Chondrocyte (in vitro differentiated cells): ENCODE measurements at places on chromosomes 4 and X. TPM values are rescaled to one million over a fixed set of nuclear protein-coding genes. Genes with fewer than 3 reads are reported as not detected.

DNA sequence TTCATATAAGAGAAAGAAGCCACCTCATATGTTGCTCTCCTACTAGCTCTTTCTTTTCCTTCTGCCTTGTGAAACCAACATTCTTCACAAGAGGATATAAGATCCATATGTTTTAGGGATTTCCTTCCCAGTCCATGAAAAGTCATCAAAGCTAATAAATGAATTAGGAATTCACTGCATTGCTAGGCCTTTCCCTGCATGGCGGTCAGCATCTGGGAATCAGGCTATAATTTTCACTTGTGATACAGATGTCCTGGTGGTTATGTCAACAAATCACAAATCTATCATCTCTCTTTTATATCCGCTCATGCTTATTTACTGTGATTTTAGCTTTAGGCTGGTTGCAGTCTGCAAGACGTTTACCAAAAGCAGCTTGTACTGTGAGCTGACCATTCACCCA, 510.0 kb downstream of the NLGN4X start:
- no peak for DNase-seq
- H3K27ac ChIP-seq: no peak overlapping the region
- H3K4me1 ChIP-seq: no peaks in the 10 kb centered on the region
- no peaks in the 10 kb centered on the region for H3K27me3 ChIP-seq

DNA sequence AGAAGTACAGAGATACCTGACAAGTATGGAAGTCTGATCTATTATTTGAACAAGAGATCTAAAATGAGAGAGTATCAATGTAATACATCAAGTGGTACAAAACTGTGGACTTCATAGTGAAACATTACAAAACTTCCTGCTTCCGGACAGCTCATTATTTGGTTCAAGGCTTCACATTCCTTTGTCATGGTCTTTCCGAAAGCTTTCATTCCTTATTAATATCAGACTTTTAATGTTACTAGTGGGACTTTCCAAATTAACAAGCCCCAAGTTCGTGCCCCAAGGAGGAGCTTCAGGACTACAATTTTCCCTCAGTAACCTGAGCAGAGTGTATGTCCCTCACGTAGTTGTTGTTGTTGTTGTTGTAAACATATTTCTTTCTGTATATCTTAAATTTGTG, 1.2 kb downstream of the CHIC2 start:
- no peak for DNase-seq
- H3K4me1 ChIP-seq: peaks cover 67% of the 10 kb centered on the region
- no peaks in the 10 kb centered on the region for H3K27me3 ChIP-seq
- peak overlapping the region; percentile 98 for H3K27ac ChIP-seq

- H3K27me3 ChIP-seq: no peaks in the 10 kb centered on the region
- peaks cover 11% of the 10 kb centered on the region for H3K4me1 ChIP-seq
- H3K27ac ChIP-seq: no peak overlapping the region
- H3K4me3 ChIP-seq: no peak overlapping the region
- H3K36me3 ChIP-seq: no peaks in the 10 kb centered on the region
These were observed 19.9 kb downstream of the TMEM164 start for GRCh38 chrX:110022599-110023448.

Gene KCTD8
- not detected in 3 replicates for total RNA-seq

- peaks cover 2% of the 10 kb centered on the region for H3K36me3 ChIP-seq
- H3K4me3 ChIP-seq: no peak overlapping the region
- H3K4me1 ChIP-seq: peaks cover 10% of the 10 kb centered on the region
- H3K27me3 ChIP-seq: peaks cover 32% of the 10 kb centered on the region
- no peak overlapping the region for H3K27ac ChIP-seq
These were observed 123.6 kb upstream of the RBPJ start for GRCh38 chr4:26197018-26197779.

Gene CNGA1
- total RNA-seq: not detected in 3 replicates
